ENCODE measurements at places on chromosomes 7 and 10. TPM values are rescaled to one million over a fixed set of nuclear protein-coding genes. Genes with fewer than 3 reads are reported as not detected.

The PKD2L1 gene
- total RNA-seq: 0.25 TPM

The TMEM139 gene
- not detected for total RNA-seq

The TMEM213 gene
- total RNA-seq: not detected

The CALHM3 gene
- 0.30 TPM for total RNA-seq

The SFRP5 gene
- total RNA-seq: not detected

The ECHDC3 gene
- total RNA-seq: not detected

GRCh38 chr10:47288916-47289495 is 11.0 kb upstream of the GDF10 start:
- H3K4me3 ChIP-seq: no peak overlapping the region
- no peak overlapping the region for H3K27ac ChIP-seq
- DNase-seq: no peak
- H3K36me3 ChIP-seq: no peaks in the 10 kb centered on the region
- no peaks in the 10 kb centered on the region for H3K27me3 ChIP-seq

DNA sequence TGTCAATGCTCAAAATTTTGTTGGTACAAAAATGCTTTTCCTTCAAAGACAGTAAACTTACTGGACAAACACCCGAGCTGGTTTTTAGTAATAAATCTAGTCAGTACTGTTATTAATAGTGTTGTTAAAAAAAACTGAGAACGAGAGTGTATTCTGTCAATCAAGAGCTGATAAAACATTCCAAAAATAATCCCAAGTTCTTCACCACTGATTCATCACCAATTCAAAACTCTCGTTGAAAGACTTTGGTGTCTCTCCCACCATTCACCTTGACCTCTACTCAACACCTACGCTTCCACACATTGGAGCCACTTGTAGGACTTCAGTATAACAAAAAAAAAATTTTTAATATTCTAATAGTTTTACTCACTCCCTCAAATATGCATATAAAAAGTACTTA is 279.2 kb downstream of the PARD3 start:
- no peaks in the 10 kb centered on the region for H3K27me3 ChIP-seq
- H3K27ac ChIP-seq: no peak overlapping the region
- H3K36me3 ChIP-seq: no peaks in the 10 kb centered on the region
- no peak overlapping the region for H3K4me3 ChIP-seq

- H3K4me3 ChIP-seq: no peak overlapping the region
- H3K4me1 ChIP-seq: no peaks in the 10 kb centered on the region
- no peaks in the 10 kb centered on the region for H3K36me3 ChIP-seq
- DNase-seq: no peak
- H3K27me3 ChIP-seq: no peaks in the 10 kb centered on the region
These were observed 574.4 kb downstream of the TNS3 start for GRCh38 chr7:47007471-47007870.

GRCh38 chr10:45471531-45472310 is 97.7 kb downstream of the ALOX5 start:
- H3K27ac ChIP-seq: no peak overlapping the region
- no peak overlapping the region for H3K4me3 ChIP-seq
- 0 out of 2 replicates have a peak, but pooled peaks cover 8% of the 10 kb centered on the region for H3K36me3 ChIP-seq
- no peak for DNase-seq
- no peaks in the 10 kb centered on the region for H3K27me3 ChIP-seq

DNA sequence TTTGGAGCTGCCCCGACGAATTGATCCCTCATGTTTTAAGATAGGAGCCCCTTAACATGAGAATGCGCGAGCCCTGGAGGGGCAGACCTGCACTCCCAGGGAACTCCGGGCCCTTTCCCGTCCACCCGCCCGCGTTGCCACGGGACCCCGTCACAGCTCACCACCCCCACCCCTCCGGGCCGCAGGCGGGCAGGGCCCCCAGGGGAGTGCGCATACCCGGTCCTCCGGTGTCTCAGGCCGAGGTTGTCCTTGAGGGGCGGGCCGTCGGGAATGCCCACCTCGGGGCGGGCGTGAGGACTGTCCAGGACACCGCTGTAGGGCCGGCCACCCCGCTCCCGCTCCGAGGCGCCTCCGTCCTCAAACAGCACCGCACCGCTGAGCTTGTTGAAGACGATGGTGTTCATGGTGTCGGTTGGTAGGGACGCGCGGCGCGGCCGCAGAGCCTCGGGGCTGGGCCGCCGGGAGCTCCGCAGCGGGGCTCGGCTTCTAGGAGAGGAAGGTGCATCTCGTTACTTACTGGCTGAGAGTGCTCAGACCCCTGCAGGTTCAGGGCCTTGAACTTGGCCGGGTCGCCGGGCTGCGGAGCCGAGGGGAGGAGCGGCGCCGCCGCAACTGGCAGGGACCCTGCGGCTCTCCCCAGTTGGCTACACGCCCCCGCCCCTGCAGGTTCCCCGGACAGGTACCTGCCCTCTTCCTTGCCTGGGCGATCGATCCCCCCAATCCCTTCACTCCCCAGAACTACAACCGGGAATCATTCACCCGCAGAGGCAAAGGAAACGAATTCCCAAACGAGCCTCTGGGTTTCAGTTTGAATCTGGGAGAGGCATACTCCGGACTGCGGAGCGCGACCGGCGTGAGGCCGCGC is 2.4 kb downstream of the MKX start:
- no peak overlapping the region for H3K27ac ChIP-seq
- DNase-seq: no peak
- H3K36me3 ChIP-seq: no peaks in the 10 kb centered on the region
- H3K27me3 ChIP-seq: no peaks in the 10 kb centered on the region
- H3K4me1 ChIP-seq: no peaks in the 10 kb centered on the region
- no peak overlapping the region for H3K4me3 ChIP-seq

GRCh38 chr10:73937333-73938043 is 26.6 kb downstream of the PLAU start:
- H3K36me3 ChIP-seq: no peaks in the 10 kb centered on the region
- H3K27me3 ChIP-seq: no peaks in the 10 kb centered on the region
- H3K4me1 ChIP-seq: peaks cover 9% of the 10 kb centered on the region
- H3K27ac ChIP-seq: no peak overlapping the region

DNA sequence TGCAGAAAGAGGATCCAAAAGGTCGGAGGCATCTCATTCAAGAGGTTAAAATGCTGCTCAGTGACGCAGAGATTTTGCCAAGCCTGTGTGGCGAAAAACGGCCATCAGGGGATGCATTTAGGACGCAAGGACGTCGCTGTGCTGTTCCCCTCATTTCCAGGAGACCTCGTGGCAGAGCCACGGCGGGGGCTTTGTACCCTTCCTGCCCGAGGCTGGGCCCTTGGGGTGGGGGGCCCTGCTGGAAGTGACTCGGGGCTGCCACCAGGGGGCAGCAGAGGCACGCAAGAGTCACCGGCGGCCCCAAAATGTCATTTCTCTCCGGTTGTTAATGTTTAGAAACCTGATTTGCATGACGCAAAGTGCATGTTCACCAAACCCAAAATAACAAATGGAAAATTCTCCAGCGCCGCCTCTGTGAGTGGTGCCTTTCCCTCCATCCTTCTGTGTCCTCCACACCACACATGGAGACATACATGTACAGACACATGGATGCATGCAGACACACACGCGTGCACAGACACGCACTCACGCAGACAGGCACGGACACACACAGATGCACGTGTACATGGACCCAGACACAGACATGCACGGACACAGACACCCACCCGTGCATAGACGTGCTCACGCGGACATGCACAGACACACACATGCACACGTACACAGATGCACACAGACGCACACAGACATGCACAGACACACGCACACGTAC is 51.0 kb upstream of the NKX6-2 start:
- H3K36me3 ChIP-seq: no peaks in the 10 kb centered on the region
- peak; percentile 75 for DNase-seq
- H3K4me3 ChIP-seq: no peak overlapping the region

- no peaks in the 10 kb centered on the region for H3K36me3 ChIP-seq
- no peak for DNase-seq
- no peaks in the 10 kb centered on the region for H3K27me3 ChIP-seq
- peaks cover 21% of the 10 kb centered on the region for H3K4me1 ChIP-seq
- no peak overlapping the region for H3K27ac ChIP-seq
- no peak overlapping the region for H3K4me3 ChIP-seq
These were observed 5.4 kb downstream of the KCNH2 start for GRCh38 chr7:150972741-150973140.

- DNase-seq: peak; percentile 32
- no peaks in the 10 kb centered on the region for H3K27me3 ChIP-seq
- H3K27ac ChIP-seq: no peak overlapping the region
These were observed 33.9 kb downstream of the MYL10 start for GRCh38 chr7:101595246-101595645.

GRCh38 chr10:36373424-36374096 is 731.5 kb upstream of the FZD8 start:
- H3K4me3 ChIP-seq: no peak overlapping the region
- H3K36me3 ChIP-seq: no peaks in the 10 kb centered on the region
- no peak for DNase-seq
- no peaks in the 10 kb centered on the region for H3K27me3 ChIP-seq
- H3K27ac ChIP-seq: no peak overlapping the region

- no peaks in the 10 kb centered on the region for H3K36me3 ChIP-seq
- no peaks in the 10 kb centered on the region for H3K4me1 ChIP-seq
- H3K27me3 ChIP-seq: no peaks in the 10 kb centered on the region
These were observed 36.2 kb downstream of the GOT1 start for GRCh38 chr10:99394256-99394655.

- H3K36me3 ChIP-seq: no peaks in the 10 kb centered on the region
- H3K4me1 ChIP-seq: no peaks in the 10 kb centered on the region
- H3K27me3 ChIP-seq: no peaks in the 10 kb centered on the region
- no peak overlapping the region for H3K27ac ChIP-seq
- H3K4me3 ChIP-seq: no peak overlapping the region
These were observed 12.3 kb upstream of the ENO4 start for GRCh38 chr10:116836902-116837523.

DNA sequence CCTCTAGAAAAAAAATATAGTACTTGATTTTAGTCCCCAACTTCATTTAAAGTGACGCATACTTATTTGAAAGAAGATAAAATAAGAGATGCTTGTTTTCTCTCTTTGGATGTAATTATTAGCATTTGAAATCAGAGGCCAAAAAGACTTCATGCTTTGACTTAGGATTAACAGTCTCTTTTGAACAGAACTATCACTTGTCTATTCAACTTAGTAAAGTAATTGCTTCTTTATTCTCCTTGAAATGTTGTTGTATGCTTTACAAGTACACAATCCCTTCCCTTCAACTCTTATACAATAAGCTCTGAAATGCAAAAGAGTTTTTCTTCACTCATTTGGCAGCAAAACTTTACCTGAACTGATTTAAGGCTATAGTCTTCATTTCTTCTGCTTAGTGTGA is 80.8 kb downstream of the HIBADH start:
- H3K27ac ChIP-seq: no peak overlapping the region
- peaks cover 22% of the 10 kb centered on the region for H3K4me1 ChIP-seq
- no peak overlapping the region for H3K4me3 ChIP-seq
- no peak for DNase-seq
- no peaks in the 10 kb centered on the region for H3K36me3 ChIP-seq
- H3K27me3 ChIP-seq: no peaks in the 10 kb centered on the region

GRCh38 chr7:106206826-106207541 is 77.8 kb downstream of the NAMPT start:
- no peak overlapping the region for H3K4me3 ChIP-seq
- DNase-seq: no peak
- H3K27me3 ChIP-seq: no peaks in the 10 kb centered on the region

GRCh38 chr7:4745971-4746919 is 29.2 kb upstream of the AP5Z1 start:
- 0 out of 2 replicates have a peak, but pooled peaks cover 4% of the 10 kb centered on the region for H3K36me3 ChIP-seq
- H3K4me3 ChIP-seq: no peak overlapping the region
- H3K27me3 ChIP-seq: no peaks in the 10 kb centered on the region
- peak overlapping the region; percentile 80 for H3K27ac ChIP-seq
- no peak for DNase-seq

DNA sequence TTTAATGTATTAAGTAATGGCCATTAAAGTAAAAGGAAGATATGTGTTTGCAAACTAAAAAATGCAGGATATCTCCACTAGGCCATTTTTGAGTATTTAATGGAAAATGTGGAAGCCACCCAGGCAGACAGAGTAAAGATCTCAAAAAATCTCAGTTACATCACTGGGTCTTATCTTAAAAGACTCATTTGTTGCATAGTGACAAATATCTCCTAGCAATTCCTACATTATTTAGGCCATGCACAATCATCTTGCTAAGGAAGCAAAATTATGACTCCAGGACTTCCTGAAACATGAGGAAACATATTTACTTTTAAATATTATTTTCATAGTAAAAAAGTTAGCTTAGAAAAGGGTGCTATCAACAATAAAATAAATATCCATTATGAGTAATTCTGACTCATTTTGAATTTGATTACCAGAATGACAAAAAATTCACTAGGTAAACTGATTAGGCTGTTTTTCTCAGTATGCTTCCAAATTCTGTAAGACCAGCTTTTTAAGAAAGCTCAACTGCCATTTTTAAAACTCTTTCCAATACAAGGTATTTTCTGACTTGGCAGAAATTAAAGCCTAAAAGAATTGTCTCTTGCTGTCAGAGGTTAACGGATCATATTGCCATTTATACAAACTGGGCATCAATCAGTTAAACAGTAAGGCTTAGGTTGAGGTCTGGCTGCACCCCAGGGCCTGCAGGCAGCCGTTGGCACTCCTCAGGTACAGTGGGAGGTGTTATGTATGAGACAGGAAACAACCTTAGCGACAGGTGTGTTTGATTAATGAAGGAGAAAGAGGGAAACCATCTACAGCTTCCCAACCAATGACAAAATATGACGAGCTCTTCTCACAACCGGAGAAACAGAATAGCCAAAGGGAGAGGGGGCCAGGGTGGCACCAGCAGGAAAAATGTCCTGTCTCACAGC is 31.8 kb downstream of the PCLO start:
- no peaks in the 10 kb centered on the region for H3K4me1 ChIP-seq
- no peaks in the 10 kb centered on the region for H3K36me3 ChIP-seq
- H3K4me3 ChIP-seq: no peak overlapping the region
- no peak overlapping the region for H3K27ac ChIP-seq
- no peak for DNase-seq

- no peak for DNase-seq
- no peak overlapping the region for H3K4me3 ChIP-seq
- no peaks in the 10 kb centered on the region for H3K4me1 ChIP-seq
- no peaks in the 10 kb centered on the region for H3K36me3 ChIP-seq
These were observed 13.6 kb upstream of the CUBN start for GRCh38 chr10:17143055-17143690.

GRCh38 chr7:14292737-14293136 is 303.3 kb upstream of the ETV1 start:
- no peak overlapping the region for H3K4me3 ChIP-seq
- H3K36me3 ChIP-seq: no peaks in the 10 kb centered on the region
- no peaks in the 10 kb centered on the region for H3K4me1 ChIP-seq

- H3K36me3 ChIP-seq: no peaks in the 10 kb centered on the region
- H3K27ac ChIP-seq: no peak overlapping the region
- peaks cover 16% of the 10 kb centered on the region for H3K4me1 ChIP-seq
- no peak for DNase-seq
These were observed 68.3 kb downstream of the HIPK2 start for GRCh38 chr7:139709485-139709884.
